LoVo (cell line): ENCODE measurements at places on chromosomes 3 and 15.

GRCh38 chr15:31434588-31435260 is 108.1 kb downstream of the KLF13 start:
- DNase-seq, result no peak

GRCh38 chr15:72592097-72592496 is 62.4 kb upstream of the GOLGA6B start:
- DNase-seq, result no peak

GRCh38 chr15:99121691-99122410 is 17.0 kb downstream of the SYNM start:
- no peak for DNase-seq

- peak; percentile 20 for DNase-seq
These were observed 617.0 kb downstream of the PYDC2 start for GRCh38 chr3:192077795-192078497.

- DNase-seq, result no peak
These were observed 62.4 kb upstream of the RARB start for GRCh38 chr3:25365636-25366035.

DNA sequence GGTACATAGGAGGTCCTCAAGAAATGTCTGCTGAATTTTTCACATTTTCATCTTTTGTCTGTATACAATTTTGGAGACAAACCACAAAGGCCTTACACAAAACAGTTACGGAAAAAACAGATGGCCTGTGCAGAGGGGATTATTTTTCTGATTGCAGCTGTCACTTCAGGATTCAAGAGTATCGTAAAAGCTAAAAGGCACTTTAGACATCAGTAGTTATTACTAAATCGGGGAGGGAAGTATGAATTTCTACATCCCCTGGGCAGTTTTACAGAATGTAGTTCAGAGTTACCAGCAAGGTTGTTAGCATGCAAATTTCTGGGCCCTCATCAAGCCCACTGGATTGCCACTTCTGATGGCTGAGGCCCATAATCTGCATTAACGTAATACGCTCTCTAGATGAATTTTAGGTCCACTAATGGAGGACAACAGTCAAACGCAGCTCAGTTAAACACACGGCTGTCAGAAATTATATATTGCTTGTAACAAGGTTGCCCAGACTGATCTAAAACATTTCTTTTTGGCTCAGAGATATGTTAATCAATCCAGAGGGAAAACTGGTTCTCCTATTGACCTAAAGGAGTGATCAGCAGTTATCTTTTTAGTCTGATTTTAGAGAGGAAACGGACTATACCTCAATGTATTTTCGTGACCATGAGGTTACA is 1.1 kb downstream of the RIOX2 start:
- DNase-seq, result no peak

- DNase-seq, result no peak
These were observed 574.0 kb downstream of the NTRK3 start for GRCh38 chr15:87682527-87682926.

- no peak for DNase-seq
These were observed 22.5 kb downstream of the MAP2K5 start for GRCh38 chr15:67564968-67565345.

DNA sequence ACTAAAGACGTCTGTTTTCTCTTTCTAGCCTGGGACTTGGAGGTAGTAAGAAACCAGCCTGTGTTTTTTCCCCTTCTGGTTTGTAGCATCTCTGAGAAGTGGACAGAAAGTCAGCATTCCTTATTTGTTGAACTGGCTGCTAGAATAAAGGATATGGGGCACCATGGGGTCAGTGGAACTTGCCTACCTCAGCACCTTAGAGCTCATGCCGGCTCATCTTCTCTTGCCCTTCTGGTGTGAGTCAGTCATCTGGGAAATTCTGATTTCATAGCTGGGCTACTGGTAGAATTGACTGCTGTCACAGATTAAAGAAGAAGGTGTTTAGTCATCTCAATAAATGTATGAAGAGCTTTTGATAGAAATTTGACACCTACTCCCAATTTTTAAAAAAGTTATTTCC is 202.7 kb upstream of the TOPAZ1 start:
- no peak for DNase-seq

DNA sequence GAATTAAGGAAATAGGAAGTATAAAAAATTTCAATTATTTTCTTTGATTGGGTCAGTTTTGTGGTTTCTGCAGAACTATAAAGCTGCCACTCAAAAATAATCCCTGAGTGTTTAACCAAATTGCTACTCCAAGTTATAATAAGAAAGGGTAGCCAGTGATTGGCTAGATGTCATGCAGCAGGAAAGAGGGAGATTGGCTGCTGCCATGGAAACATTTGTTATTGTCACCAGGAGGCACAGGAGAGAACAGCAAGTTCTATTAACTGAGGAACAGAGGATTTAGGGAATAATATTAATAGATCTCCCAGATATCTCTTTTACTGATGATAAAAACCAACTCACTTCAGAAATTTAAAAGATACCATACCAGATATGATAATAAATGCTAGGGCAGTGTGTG is 42.6 kb downstream of the CLDN1 start:
- DNase-seq, result no peak

- no peak for DNase-seq
These were observed 87.5 kb upstream of the PLXNA1 start for GRCh38 chr3:126895178-126896066.

DNA sequence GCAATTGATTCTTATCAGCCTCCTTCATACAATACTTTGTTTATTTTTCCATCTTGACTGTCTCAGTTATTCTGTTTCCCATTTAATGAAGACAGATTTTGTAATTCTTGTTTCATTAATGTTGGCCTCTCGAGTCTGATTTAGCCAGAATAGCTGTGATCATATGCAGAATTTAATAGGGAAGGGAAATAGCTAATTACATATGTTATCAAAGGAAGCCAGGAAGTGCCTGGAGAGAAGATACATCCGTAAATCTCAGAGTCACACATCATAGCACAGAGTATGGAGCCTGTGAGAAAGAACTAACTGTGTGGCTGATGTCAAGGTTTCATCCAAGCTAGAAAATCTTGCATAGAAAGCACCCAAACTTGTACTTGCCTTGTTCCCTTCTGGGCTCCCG is 288.9 kb upstream of the SLCO3A1 start:
- DNase-seq, result no peak

- DNase-seq, result no peak
These were observed 20.0 kb upstream of the GOLGA6C start for GRCh38 chr15:75238150-75238549.

DNA sequence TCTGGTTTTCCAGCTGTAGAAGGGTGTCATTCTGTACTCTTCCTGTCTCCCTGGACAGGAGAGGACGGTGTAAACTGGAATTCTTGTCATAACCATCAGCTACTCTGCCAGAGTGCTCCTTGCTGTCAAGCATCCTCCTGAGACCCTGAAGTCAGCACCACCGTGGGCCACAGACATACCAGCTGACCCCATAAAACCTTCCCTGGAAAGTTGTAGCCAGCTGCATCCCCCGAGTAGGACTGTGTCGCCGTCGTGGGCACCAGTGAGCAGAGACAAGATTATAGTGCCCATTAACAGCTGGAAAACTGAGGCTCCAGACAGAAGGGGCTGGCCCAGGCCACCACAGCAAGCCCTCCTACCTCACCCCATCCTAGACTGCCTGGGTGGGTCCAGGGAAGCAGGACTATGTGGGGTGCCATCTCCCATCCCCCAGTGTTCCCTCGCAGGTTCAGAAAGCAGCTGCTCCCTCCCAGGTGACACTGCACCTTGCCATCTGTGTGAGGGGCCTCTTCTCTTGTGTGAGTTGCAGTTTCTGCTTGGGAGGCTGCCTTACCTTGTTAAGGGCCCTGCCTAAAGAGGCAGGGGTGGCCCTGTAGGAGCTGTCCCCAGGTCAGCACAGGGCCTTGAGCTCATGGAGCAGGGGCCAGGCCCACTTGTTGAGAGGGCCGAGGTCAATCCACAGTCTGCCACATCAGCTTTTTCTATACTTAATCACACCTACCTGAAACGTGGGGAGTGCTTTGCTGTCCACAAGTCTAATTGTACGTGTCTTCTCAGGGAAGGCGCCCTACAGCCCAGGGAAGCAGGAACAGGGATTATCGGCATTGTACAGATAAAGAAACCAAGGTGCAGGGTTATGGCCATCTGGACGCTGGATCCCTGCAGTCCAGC is 191.9 kb upstream of the LINGO1 start:
- no peak for DNase-seq

DNA sequence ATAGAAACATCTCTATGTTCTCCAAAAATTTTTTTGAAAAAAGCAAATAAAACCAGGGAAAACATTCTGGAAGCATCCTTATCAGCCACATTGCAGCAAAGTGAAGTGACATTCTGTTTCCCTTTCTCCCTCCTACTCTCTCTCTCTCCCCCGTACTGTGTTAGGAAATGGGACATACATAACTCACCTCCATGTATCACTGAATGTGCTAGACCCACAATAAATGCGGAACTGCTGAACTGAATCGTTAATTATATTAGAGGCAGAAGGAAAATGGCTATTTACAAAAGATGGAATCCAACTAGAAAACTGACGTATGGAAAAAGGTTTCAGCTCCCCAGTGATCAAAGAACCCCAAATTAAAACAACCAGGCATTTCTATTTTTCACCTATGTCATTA is 129.8 kb downstream of the MINAR1 start:
- no peak for DNase-seq

GRCh38 chr3:43378066-43378935 is 92.0 kb downstream of the SNRK start:
- peak; percentile 37 for DNase-seq

GRCh38 chr15:74783808-74784175 is 1.9 kb downstream of the CSK start:
- DNase-seq, result no peak

DNA sequence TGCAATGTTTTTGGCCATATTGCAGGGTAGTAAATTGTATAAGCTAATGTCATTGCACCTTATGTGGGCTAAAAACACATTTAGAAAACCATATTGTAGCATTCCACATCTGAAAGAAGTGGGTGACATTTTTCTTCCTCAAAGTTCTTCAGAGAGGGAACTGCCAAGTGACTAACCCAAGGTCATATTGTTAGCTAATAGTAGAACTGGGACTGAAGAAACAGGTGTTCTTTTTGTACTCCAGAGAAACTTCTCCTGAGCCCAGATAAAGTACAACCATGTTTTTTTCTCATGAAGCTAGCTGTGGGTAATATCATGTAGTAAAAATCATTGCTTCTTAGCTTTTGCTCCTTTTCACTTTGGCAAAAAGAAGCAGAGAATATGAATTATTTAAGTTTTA is 333.0 kb downstream of the NSUN3 start:
- no peak for DNase-seq
